Glutamatergic neuron (in vitro differentiated cells): ENCODE measurements at places on chromosomes 2 and 18. TPM values are rescaled to one million over a fixed set of nuclear protein-coding genes. Genes with fewer than 3 reads are reported as not detected.

LONRF2 gene
- 1.3 TPM for total RNA-seq

GREB1L gene
- total RNA-seq: 154 TPM

UGT1A7 gene
- total RNA-seq: not detected

MOGAT1 gene
- not detected for total RNA-seq

IL1R1 gene
- 0.17 TPM for total RNA-seq

DNA sequence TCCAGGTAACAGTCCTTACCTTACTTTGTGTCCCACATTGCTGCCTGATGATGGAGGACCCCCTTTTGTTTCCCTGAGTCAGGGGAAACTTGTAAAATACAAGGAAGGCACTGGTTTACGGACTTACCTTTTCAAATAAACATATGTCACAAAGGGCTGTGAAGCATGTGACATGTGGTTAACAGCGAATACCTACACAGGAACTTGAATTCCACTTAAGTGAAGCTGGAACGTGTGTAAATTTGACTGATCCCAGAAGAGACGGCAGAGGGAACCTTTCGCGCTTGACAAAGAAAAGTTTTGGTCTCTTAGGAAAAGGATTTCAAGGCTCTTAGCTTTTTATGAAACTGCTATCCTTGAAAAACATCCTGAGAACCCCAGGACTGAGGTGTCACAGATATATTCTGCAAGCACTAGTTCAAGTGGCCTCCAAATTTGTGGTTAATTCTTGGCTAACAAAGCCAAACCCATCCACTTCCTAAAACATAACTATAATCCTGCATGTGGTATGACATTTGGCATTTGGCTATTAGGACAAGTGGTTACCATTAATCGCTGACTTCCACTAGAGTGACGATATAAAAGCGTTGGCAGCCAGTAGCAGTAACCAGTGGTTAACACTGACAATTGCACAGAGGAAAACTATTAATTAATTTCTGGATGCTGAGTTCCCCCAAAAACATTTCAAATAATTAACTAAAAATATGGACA, 55.6 kb downstream of the ITGB6 start:
- DNase-seq: no peak

DNA sequence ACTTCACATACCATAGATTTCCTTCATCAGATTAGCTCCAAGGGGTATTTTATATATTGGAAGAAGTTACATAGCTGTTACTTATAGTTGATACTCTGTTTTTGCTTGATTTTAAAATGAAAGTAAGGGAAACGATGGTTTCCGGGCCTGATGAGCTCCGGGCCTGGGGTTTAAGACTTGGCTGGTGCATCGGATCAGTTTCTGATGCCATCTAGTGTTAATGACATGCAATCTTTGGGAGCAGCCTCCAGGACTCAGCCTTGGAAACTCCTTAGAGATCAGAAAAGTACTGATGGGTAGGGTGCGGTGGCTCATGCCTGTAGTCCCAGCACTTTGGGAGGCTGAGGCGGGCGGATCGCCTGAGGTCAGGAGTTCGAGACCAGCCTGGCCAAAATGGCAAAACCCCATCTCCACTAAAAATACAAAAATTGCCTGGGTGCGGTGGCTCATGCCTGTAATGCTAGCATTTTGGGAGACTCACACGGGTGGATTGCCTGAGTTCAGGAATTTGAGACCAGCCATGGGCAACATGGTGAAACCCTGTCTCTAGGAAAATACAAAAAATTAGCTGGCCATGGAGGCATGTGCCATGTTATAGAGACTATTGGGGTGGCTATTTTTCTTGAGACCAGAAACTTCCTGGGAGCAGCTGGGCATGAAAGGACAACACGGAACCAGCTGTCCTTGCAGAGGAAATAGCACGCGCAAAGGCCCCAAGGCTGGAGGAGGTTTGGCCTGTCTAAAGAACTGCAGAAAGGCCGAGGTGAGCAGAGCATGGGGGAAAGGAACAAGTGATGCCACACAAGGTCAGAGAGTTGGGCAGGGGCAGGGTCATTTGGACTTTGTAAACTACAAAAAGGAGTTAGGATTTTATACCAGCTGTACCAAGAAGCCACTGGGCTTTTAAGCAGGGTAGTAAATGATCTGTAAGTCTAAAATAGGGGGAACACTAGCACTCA, 46.9 kb upstream of the CNOT11 start:
- DNase-seq: peak; percentile 22

DNA sequence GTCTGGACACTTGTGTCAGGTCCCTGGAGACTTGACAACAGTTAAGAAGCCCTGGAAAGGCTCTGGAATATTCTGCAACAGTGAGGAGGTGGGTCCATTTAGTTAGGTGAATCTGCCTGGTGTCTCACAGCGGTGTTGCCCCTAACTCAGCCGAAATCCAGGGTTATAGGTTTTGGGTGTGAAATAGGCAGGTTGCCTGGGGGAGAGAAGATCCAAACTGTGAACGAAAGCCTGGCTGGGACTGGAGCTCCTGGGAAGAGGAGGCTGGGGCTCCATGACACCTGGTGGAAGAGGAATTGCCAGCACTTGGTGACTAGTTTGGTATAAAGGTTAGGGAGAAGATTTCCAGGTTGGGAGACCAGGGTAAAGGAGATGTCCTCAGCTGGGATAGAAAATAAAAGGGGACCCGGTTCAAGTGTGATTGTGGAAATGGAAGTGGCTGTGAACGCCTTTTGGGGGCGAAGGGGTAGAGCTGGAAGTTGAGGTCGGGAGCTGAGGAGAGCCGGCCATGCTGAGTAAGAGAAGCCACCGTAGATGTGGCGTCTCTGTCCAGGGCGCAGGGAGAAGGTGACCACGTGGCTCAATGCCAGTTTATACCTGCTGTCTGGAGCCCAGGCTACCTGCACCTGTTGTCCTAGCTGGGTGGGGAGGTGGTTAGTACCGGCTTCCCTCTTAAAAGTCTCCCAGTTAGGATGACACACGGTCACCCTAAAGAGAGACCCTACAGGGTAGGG, 3.0 kb upstream of the GAREM2 start:
- no peak for DNase-seq

DNA sequence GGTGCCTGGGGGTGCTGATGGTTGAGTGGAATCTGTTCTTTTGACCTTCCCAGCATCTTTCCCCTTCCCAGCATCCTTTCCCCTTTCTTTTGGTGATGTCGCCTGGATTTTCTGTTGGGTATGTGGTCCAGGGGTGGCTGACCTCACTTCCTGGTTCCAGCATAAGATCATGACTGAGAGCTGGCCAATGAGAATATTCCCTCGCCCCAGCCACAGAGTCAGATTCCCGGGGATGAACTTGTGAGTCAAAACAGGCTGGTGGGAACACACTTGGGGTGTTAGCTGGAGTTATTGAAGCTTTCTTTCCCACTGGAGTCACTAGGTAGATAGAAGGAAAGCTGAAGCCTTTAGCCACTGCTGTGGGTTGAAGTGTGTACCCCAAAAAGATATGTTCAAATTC, 28.0 kb upstream of the FOSL2 start:
- no peak for DNase-seq

DNA sequence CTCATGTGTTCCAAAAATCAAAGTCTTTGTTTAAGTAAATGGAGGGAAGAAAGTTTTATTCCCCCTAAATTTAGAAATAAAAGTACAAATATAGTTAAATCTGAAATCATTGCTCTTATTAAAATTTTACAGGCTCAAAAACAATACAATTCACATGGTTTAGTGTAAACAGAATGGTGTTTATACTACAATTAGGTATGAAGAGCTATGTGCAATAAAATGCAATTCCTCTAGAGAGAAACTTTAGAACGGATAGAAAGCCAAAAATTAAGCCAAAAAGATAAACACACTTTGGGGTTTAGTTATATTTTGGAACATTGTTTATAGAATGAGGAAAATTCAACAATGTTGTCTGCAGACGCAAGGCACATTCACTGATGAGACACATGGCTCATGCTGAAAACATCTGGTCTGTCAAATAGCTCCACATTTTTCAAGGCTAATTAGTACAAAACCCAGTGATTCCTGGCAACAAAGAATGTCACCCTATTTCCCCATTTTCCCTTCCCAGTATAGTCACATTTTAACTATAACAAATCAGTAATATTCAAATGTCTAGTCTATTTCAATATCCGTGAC, 103.3 kb downstream of the EXOC6B start:
- DNase-seq: no peak

DNA sequence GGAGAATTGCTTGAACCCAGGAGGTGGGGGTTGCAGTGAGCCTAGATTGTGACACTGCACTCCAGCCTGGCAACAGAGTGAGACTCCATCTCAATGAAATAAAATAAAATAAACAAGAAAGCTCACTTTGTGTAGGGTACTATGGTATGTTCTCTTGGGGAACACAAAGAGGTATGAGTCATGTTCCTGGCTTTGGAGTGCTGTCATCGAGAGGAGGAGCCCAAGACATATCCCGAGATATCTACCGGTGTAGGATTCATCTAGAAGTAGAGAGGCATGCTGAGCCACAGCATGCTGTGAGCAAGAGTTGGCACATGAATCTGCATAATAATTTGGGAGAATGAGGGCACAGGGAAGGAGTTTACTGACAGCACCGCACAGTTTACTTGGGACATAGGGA, 244.9 kb upstream of the EPHA4 start:
- DNase-seq: no peak

- no peak for DNase-seq
Measured at GRCh38 chr2:144470334-144470733, 49.6 kb downstream of the ZEB2 start.

DNA sequence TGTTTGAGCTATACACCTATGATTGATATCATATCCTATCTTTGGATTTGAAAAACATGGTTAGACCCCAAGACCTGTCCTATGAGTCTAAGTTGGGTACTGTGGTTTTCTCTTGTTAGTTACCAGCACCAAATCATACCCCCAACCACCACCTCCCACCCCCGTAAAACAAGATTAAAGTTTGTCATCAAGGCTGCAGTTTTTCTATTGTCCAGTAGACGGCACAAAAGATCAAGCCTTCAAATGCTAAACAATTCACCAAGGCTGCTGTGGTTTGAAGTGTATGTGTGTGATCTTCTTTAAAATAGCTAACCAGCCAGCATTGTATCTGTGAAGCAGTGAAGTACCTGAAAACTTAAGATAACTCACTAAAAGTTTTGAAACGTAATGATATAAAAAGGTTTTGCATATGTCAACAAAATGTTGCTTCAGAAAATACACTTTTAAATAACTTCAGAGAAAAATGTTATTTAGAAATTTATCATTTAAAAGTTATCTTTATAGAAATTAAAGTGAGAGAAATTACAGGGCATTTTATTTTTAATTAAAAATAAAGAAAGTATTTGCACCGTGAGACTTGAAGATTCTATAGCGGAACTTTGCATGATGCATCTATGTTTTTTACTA, 5.8 kb upstream of the MEIS1 start:
- DNase-seq: no peak

- no peak for DNase-seq
Measured at GRCh38 chr2:165328272-165328671, 89.1 kb downstream of the SCN2A start.

GRCh38 chr2:85926931-85927661, 38.3 kb upstream of the ST3GAL5 start:
- no peak for DNase-seq

DNA sequence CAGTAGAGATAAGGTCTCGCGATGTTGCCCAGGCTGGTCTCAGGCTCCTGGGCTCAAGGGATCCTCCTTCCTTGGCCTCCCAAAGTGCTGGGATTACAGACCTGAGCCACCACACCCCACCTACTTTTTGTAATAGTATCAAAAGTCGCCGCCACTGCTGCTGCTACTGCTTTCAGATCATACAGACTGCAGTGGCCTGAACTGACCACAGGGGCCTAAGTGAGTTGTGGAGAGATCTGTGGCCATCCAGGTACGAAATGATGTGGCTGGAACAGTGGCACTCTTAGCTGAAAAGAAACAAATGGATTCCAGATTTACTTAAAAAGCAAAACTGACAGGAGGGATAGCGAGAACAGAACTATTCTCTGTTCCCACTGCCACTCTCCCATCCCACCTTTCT, 32.9 kb upstream of the POMC start:
- DNase-seq: no peak

DNA sequence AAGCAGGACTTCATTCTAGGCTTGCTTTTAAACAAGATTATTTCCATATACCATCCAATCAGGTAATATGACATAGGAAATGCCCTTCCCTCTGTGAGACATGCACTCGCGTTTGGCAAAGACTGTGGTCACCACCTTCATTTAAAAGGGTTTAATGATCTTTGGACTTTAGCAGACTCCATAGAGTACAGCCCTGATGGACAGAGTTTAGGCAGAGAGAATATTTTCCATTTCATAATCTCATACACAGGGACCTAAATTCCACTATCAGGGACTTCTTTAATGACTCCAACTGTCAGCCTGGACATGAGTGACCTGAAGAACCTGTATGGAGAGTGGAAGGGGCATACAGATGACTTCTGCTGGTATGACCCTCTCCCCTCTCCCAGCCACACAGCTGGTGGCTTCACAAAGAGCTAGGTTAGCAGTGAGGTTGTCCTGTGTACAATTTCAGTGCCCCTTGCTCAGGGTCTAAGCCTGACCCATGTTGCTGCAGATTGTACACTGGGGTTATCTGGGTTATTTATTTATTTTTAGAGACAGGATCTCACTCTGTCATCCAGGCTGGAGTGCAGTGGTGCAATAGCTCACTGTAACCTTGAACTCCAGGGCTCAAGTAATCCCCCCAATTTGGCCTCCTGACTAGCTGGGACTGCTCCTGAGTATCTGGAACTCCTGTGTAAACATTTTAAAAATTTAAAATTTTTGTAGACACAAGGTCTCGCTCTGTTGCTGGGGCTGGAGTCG, 59.2 kb downstream of the PTPRM start:
- DNase-seq: no peak

- no peak for DNase-seq
Measured at GRCh38 chr2:47867205-47867604, 39.1 kb downstream of the FBXO11 start.

DNA sequence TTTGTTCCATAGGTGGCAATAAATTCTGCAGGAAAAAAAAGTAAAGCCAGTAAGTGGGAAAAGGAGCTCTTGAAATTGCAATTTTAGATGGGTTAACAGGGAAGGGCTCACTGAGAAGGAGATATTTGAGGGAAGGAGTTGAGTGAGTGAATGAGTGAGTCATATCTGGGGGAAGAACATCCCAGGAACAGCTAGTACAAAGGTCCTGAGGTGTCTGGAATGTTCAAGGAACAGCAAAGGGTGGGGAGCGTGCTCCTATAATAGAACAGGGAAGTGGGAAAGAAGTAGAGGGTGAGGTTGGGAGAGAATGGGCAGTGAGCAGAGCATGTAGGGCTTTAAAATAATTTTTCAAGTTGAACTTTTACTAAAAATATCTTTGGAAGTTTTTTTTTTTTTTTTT, 68.0 kb upstream of the PSME4 start:
- no peak for DNase-seq

DNA sequence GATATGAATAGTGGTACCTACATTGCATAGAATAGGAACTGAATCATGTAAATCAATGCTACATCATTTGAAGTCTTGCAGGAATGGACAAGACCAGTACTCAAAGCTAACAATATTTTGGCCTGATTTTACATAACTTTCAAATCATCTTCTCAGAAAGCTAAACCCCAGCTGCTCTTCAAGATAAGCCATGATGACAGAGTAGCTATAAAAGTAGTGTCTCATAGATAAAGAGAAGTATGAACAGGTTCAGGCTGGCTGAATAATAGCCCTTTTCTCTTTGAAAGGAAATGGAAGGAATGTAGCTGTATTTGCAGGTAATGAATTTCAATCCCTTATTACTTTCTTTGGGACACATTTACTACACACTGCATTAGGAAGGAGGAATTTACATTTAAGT, 28.2 kb downstream of the TSPYL6 start:
- no peak for DNase-seq
